H9 (cell line): ENCODE measurements at places on chromosomes 6 and 20.
A peak's percentile ranks its signal among the peaks of the same experiment; 100 is the strongest.

- no peak for DNase-seq
These were observed 129.8 kb downstream of the COL12A1 start for GRCh38 chr6:75076009-75076408.

DNA sequence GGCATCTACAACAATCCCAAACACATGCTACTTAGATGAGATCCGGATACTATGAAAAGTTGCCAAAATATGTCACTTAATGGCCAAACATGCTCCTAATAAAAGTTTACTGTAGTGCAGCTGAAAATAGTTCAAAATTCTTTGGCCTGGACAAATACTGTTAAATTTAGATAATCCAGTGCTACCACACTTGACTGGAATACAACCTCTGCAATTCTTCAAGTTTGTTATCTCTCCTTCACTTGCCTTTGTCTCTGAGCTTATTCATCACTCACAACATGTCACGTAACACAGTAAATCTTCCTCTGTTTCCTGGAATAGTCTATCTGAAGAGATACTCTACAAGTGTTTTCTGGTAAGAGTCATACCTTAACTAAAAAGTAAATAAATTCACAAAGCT lies 10.5 kb upstream of the PLN start:
- no peak for DNase-seq

DNA sequence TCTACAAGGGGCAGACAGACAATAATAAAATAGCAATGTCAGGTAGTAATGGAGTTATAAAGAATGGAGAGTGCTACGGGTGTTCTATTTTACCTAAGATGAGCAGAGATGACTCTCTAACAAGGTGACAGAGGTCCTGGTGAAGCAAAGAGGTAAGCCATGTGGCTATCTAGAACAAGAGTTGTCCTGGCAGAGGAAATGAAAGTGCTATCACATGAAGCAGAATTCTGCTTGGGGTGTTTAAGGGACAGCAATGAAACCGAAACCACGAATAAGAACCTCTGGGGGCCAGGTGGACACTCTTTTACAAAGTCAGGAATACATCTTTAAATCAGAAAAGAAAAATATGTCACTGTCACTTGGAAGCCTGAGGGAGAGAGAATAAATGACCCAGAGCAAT lies 37.9 kb upstream of the IRAK1BP1 start:
- DNase-seq = no peak

- DNase-seq = no peak
These were observed 58.8 kb downstream of the BMP6 start for GRCh38 chr6:7784706-7785105.

- DNase-seq = no peak
These were observed 100.9 kb downstream of the RCAN2 start for GRCh38 chr6:46390153-46390876.

GRCh38 chr6:169028343-169028742 lies 225.3 kb downstream of the THBS2 start:
- no peak for DNase-seq

GRCh38 chr6:42831237-42831636 lies 48.2 kb upstream of the RPL7L1 start:
- no peak for DNase-seq

DNA sequence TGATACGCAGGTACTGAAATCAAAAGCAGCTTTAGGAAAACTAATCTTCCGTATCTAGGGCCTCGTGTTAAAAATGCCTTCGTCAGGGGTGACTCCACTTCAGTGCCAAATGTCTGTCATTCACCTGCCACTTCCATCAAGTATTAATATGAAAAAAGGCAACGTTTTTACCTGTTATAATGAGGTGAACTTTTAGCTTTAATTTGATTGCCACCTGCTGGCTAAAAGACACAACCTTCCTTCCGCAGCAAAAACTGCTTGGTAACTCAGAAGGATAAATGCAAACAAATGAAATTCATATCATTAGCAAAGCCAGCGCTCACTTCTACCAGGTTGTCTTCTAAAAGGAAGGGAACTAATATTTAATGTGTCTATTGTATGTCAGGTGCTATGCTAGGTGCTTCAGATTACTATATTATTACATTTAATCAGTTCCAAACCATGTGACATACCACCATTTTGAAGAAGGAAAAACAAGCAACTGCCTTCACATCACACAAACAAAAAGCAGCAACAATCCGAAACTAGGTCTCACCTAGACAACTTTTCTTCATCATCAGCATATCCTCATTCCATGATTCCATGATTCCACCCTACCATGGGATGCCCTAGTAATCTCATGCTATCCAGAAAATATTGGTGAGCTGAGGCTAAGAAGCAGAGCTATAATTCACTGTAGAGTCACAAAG lies 20.6 kb upstream of the ARHGAP18 start:
- DNase-seq = no peak

- DNase-seq = no peak
These were observed 5.4 kb downstream of the NQO2 start for GRCh38 chr6:3005077-3005476.

DNA sequence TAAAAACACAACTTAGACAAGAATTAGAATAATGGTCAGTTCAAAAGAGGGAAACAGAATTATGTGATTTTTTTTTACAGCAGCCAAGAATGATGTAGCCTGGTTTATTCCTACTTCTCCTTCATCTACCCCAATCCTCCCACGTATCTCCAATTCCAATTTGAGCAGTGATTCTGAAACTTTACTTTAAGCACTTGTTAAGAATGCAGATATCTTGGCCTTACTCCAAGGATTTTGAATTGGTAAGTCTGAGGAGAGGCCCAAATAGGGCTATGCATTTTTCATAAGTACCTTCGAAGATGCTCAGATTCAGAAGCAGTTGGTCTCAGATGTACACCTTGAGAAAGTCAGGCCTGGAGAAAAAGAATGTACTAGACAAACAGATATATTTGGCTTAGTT lies 233.4 kb upstream of the FLRT3 start:
- no peak for DNase-seq

- DNase-seq = no peak
These were observed 189.4 kb upstream of the RREB1 start for GRCh38 chr6:6918216-6918983.

DNA sequence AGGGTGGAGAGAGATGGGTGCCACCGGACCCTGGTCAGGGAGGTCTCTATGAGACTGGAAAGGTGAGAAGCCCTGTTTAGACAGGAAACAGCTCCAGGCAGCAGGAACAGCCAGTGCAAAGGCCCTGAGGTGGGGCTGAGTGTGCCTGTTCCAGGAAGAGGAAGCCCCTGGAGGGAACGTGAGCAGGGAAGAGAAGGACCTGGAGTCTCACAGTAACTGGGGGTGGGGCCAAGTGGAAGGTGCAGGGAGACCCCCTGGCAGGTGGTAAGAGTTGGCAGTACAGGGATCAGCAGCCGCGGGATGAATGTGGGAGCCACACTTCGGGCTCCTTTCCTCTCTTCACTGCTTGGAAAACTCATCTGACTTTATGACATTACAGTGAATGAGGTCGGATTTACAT lies 43.8 kb upstream of the CST5 start:
- no peak for DNase-seq

- DNase-seq = no peak
These were observed 191.3 kb downstream of the EPM2A start for GRCh38 chr6:145544041-145544440.

- DNase-seq = no peak
These were observed 2.1 kb downstream of the SCUBE3 start for GRCh38 chr6:35215665-35216411.

GRCh38 chr6:40809627-40810026 lies 222.5 kb upstream of the LRFN2 start:
- DNase-seq = no peak

GRCh38 chr6:82494367-82494766 lies 130.8 kb downstream of the TPBG start:
- no peak for DNase-seq

GRCh38 chr20:19300395-19300794 lies 88.0 kb downstream of the SLC24A3 start:
- DNase-seq = no peak

DNA sequence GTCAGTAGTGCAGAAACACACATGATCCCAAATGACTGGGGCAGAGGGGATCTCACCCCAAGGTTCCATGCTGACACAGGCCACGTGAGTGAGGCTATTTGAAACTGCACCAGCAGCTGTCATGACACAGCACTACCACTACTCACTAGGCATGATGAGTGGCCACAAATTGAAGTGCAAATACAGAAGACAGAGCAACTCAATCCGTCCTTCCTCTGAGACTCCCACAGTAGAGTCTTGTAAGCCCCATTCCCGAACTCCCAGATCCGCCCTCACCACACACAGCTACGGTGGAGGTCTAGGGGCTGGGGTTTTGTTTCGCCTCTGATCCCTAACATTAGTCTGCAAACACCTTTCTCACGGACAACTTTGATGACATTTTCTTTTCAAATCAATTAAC lies 113.3 kb upstream of the NUP153 start:
- peak; percentile 47 for DNase-seq
